ENCODE measurements at places on chromosomes 4 and X.

DNA sequence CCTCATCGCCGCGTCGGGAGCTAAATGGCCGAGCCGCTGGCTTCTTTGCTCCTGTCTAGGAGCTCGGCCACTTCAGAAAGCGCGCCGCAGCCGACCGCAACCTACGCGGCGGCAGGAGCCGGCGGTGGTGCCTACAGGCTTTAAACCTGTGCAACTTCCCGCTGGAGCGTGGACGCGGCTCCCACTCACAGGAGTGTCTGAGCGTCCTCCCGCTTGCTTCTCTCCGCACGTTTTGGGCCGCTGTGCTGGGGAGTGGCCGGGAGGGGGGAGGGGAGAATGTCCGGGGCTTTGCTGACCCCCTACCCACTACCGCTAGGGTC is 1.0 kb downstream of the NHSL2 start:
- DNase-seq = no peak

- no peak for DNase-seq
Measured at GRCh38 chr4:65102419-65102818, 567.9 kb downstream of the EPHA5 start.

DNA sequence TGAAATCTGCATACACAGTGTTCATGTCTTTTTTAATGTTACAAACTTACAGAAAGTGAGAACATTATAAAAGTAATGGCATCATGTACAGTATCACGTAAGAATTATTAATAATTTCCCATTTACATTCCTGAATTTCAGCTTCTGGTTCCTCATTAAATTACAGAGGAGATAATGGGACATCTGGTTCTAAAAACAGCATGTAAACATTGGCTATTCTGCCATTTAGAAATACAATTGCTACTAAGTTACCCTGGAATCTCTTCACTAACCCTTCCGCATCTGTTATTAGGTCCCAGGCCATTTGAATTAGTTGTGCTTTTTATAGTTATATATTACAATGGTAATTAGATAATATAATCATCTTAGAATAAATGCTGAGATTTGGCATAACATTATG is 505.1 kb downstream of the FSTL5 start:
- no peak for DNase-seq

- DNase-seq = no peak
Measured at GRCh38 chr4:38728631-38729141, 54.1 kb downstream of the TLR10 start.

GRCh38 chrX:129678614-129679195 is 23.9 kb upstream of the APLN start:
- DNase-seq = no peak

DNA sequence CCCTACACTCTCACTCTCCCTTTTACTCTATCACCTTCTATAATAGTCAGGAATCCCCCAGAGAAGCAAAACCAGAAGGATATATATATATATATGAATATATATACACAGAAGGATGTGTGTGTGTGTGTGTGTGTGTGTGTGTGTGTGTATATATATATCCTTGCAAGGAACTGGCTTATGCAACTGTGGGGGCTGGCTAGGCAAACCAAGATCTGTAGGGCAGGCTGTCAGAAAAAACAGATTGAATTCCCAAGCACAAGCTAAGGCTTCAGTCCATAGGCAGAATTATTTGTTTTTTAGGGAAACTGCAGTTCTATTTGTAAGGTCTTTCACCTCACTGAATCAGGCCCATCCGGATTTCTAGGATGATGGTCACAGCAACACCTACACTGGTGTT is 13.0 kb upstream of the KLHL2 start:
- no peak for DNase-seq

DNA sequence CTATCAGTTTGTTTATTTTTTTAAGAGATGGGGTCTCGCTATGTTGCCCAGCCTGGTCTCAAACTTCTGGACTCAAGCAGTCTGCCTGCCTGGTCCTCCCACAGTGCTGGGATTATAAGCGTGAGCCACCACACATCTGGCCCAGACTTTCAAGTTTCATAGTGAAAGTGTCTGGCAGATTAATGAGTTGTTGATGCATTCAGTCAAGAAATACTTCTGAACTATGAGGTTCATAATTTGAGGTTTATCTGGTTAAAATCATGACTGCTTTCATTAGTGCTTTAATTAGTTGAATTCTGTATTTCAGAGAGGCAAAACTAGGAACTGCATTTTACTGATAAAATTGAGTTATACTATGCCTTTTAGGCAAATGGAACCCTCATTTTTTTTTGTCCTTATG is 638.6 kb downstream of the RPA4 start:
- no peak for DNase-seq

DNA sequence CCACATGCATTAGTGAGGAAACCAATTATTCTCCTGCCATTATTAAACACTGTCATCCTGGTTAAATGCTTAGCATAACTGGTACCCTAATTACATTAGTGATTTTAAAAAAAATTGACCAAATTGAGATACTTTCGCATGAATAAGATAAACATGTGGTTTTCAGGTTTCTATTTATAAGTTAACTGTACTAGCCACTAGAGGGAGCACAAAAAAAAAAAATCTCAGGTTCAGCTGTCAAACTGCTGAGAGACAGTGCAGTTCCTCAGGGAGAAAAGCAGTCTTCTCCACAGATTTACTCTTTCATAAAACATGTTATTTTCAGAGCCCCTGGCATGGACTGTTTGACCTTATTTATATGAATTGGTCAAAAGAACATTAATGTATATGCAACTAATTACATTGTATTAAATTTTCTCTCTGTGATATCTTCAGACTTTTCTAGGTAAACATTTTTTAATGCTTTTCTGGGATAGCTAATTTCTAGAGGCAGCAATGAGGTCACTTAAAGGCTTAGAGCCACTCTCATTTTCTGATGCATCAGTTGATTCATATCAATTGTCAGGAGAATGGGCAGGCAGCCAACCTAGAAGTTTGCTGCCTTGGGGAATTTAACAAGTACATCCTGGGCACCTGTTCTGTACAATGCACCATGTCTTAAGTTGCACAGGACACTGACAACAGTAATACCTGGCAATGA is 167.5 kb downstream of the CDS1 start:
- no peak for DNase-seq

Data from neural crest cell (in vitro differentiated cells).